ENCODE measurements at places on chromosomes 5 and 9.

GRCh38 chr5:171596391-171596878, 177.0 kb downstream of the FGF18 start:
- no peak for DNase-seq

- no peak for DNase-seq
Measured at GRCh38 chr5:2093859-2094615, 211.3 kb upstream of the IRX4 start.

GRCh38 chr9:129139233-129139992, 28.2 kb downstream of the PTPA start:
- peak; percentile 51 for DNase-seq

DNA sequence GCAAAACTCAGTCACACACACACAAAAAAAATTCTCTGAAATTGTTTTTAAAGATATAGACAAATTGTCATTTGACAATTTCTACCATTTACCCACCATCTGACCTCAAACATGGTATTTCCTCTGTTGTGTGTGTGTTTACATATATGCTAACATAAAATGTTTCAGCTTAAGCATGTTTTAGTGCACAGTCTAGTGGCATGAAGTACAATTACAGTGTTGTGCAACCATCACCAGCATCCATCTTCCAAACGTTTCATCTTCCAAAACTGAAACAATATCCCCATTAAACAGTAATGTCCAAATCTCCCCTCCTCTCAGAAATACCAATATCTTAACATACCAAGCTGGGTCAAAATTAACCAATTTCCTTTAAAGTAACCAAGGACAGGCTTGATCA, 65.2 kb downstream of the MYO10 start:
- DNase-seq, result no peak

DNA sequence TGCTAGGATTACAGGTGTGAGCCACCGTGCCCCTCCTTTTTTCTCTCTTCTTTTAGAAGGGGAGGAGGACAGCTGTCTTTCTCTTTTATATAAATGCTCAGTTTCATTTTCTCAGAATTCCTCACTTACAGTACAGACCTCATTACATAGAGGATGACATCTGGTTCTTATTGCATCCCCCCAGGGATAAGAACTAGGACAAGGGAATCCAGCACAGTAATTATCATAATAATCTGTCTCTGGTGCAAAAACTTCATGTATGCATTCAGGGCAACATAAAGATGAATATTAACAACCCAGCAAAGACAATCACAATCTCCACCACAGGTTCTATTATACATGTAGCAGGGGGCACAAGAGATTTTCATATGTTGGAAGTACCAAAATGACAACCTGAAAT, 5.1 kb downstream of the SPZ1 start:
- DNase-seq, result no peak

DNA sequence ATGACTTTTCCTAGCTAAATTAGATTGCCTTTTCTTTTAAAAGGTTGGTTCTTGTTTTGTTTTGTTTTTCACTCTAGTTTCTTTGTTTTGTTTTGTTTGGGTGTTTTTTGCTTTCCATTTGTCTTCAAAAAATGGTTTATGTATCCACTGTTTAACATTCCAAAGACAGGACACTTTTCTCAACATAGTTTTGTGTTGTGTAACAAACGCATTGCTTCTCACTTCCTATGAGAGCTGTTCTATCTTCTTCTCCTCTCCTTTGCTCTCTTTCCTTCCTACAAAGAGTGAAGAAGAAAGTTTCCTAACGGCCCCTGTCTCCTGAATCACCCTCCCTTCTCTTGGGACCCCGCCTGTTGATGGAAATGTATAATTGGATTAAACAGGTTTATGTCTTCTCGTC, 539.7 kb downstream of the ACTL7B start:
- no peak for DNase-seq

DNA sequence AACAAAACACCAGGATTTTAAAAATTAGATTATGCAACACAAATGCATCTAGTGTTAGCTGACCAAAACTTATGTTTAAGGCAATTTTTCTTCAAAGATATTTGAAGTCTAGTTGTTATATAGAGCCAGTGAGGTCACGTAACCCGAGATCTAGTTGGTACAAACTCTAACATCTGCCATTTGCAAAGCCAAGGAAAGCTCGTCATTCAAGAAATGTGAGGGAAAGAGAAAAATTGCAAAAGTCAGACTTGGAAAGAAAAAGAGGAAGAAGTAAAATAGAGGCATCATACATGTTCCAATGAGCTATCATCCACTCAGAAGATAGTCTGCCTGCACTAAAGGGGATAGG, 293.4 kb upstream of the PUM3 start:
- no peak for DNase-seq

DNA sequence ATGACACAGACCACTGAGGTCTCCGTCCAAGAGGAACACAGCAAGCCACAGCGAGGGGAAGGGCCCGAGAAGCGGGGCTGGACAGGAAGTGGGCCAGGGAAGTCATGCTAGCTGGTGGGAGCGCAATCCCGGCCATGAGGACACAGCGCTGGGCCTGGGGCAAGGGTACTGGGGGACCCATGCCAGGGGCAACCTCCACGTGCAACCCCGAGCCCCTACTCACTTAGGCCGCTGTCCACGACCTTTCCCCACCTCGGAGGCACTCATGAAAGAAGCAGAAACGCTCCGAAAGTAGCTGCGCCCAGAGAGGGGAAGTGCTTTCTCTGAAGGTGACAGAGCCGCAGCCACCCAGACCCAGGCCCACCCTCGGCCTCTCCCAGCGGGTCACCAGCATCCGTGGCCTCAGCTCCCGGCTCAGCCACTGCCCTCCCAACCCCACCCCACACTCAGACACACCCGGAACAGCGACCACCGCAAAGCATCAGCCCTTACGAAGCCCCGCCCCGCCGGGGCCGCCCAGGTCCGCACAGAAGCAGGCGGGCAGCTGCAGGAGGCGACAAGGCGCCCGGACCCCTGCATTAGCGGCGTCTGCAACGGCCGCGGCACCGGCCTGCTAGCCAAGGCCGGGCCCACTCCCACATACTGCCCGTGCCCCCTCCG, 782 bp downstream of the BICD2 start:
- no peak for DNase-seq

- DNase-seq, result no peak
Measured at GRCh38 chr5:109612278-109612905, 77.3 kb upstream of the MAN2A1 start.
